Activated CD4-positive, alpha-beta T cell treated with anti-CD3 and anti-CD28 coated beads, Interleukin-2, amount 10 ng/mL, durations not matched to agents 7 days and 5 days (primary cell): ENCODE measurements at places on chromosomes 3 and 15.

DNA sequence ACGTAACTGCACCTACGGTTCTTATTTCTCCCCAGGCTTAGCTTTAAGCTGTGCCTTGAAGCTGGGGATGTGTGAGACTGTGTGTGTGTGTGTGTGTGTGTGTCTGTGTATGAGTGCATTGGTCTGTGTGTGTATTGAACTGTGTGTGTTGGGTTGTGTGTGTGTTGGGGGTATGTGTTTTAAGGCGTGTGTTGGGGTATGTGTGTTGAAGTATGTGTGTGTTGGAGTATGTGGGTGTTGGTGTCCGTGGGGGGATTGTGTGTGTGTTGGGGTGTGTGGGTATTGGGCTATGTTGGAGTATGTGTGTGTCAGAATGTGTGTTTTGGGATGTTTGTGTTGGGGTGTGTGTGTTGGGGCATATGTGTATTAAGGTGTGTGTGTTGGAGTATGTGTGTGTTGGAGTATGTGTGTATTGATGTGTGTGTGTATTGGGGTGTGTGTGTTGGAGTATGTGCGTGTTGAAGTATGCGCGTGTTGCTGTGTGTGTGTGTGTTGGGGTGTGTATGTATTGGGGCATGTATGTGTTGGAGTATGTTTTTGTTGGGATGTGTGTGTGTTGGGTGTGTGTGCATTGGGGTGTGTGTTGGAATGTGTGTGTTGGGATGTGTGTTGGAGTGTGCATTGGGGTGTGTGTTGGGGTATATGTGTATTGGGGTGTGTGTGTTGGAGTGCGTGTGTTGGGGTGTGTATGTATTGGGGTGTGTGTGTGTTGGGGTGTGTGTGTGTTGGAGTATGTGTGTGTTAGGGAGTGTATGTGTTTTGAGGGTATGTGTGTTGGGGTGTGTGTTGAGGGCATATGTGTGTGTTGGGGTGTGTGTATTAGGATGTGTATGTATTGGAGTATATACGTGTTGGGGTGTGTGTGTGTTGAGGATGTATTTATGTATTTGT lies 76.4 kb downstream of the LSM3 start:
- no peak for DNase-seq

GRCh38 chr15:49064281-49064653 lies 18.0 kb upstream of the SECISBP2L start:
- no peak for DNase-seq

- DNase-seq: no peak
These were observed 218.2 kb downstream of the ADAMTS17 start for GRCh38 chr15:100123611-100124010.

DNA sequence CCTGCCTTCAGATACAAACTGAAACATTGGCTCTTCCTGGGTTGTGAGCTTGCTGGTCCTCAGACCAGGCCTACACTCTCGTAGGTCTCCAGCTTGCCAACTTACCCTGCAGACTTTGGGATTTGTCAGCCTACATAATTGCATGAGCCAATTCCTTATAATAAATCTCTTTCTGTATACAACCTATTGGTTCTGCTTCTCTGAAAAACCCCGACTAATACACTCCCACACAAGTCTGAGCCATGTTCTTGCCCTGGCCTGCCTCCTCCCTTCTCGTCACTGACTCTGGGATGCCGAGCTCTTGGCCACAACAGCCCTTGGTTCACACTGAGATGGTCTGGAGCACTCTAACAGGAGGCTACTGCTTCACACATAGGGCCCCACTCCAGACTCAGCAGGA lies 9.5 kb downstream of the CYP19A1 start:
- no peak for DNase-seq

- no peak for DNase-seq
These were observed 45.0 kb downstream of the THBS1 start for GRCh38 chr15:39625856-39626255.

- DNase-seq: no peak
These were observed 178.9 kb downstream of the SV2B start for GRCh38 chr15:91278951-91279350.

DNA sequence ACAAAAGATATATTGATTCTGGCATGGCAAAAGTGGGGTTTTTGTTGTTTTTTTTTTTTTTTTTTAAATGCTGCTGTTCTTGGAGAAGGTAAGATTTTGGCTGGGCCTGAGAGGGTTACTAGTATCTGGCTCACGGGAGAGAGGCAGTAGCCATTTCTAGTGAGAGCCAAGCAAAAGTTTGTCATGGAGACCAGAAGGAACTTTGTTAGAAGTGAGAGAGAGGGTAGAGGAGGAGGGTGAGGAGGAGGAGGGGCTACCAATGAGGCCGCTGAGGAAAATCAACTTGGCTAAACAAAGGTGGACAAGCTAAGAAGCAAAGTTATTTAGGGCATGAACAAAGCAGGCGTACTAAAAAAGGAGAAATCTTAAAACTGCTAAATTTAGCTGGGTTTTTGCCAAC lies 48.9 kb upstream of the STRIT1 start:
- no peak for DNase-seq
